CD4-positive, alpha-beta T cell treated with Interleukin-15 for 4 hours (primary cell): ENCODE measurements at places on chromosomes 2 and 18.

DNA sequence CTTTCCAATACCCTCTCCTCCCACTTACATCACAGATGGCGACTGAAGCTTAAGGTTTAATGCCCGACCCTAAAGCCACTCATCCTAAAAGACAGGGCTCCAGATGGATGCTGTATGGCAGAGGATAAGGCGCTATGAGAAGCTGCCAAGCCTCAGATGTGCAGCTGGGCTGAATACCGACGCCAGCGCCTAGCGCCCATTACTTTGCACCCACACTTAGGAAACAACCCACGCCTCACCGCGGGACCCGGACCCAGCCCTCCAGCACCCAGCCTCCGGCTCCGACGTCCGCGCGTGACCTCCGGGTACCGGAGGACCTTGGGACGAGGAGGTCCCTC is 335 bp downstream of the TRAK2 start:
- DNase-seq = no peak

- no peak for DNase-seq
Measured at GRCh38 chr18:57942493-57942892, 101.5 kb upstream of the NEDD4L start.

GRCh38 chr2:20450201-20450999 is 3.5 kb downstream of the RHOB start:
- no peak for DNase-seq

GRCh38 chr18:77208964-77209363 is 40.7 kb upstream of the GALR1 start:
- DNase-seq = peak; percentile 52
